ENCODE measurements at places on chromosomes 1 and 21. TPM values are rescaled to one million over a fixed set of nuclear protein-coding genes. Genes with fewer than 3 reads are reported as not detected.

DNA sequence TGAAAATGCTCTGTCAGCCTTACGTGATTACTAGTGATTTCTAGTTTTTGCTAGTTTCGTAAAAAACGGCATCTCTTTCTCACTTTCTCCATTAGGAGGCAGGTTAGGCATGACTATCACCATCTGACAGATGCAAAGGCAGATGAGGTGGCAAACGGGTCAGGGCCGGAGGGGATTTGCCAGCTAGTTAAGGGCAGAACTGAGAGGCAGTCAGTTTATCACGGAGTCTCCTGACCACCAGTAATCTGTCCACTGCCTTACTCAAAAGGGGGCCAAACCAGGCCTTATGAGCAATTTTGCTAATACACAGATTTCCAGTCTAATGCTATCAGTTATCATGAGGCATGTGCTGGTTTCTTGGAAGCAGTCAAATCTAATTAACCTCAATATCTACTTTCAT lies 159.3 kb downstream of the TSEN15 start:
- DNase-seq: no peak

GRCh38 chr1:81801651-81802456 lies 1.1 kb downstream of the ADGRL2 start:
- peak; percentile 72 for DNase-seq

Gene B4GALT2
- 58.1 TPM for total RNA-seq

DNA sequence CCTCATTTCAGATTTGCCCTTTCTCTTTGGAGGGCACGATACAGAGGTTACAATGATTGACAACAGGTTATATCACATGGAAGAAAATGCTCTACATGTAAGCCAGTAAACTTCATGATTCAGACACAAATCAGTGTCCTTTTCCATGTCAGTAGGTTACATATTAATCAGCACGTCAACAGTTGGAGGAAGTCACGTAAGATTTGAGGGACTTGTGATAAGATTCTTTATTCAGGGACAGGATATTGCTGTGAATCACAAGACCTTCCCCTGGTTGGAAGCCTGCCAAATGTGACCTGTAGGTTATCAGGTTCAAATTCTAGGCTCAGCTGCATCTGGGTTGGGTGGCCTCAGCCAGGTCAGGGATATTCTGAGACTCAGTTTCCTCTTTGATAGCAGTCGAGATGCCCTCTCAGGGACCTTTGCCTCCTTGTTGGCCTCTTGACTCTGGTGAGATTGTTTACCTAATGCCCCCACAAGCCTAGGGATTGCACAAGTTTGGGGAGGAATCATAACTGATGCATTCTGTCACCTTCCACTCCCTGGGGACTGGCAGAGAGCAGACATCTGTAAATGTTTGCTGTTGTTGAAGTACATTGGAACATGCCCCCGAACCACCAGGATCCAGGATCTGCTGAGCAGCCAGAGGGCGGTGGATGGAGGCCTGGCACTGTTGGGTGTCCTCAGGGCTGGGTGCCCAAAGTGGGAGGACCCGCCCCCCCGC lies 31.9 kb downstream of the SERINC2 start:
- DNase-seq: no peak

Gene CYP4Z1
- total RNA-seq: not detected

DNA sequence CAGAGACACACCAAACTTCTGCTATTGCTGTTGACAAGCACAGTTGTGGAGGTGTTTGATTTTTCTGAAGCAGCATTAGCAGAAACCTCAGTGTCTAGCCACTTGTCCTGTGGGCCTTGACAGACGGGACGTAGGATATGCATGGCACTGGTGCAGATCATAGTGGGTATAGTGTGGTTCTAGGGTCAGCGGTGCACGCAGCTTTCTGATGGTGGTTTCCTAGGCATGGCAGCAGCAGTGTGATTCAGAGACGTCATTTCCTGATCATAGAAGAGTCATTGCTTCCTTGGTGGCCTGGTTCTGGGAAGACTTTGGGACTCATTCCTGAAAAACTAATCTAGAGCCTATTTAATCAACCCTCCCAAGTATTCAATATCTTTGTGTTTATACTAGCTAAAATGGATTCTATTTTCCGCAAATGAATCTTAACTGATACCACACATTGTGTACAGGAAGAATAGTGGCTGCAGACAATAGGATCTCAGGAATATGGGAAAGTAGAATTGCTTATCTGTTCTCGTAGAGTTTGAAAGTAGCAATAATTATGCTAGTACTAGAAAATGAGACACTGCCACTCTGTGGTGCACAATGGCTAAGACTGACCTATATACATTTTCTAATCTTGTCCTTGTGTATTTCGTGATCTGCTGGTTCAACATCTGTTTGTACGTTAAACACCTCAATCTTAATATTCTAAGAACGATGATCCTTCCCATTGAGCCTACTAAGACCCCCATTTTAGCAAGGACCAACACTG lies 2.8 kb upstream of the USP1 start:
- no peak for DNase-seq

- DNase-seq: peak; percentile 32
Observed at GRCh38 chr1:109379422-109379821, 18.3 kb downstream of the SORT1 start.

Gene AKNAD1
- total RNA-seq: not detected

DNA sequence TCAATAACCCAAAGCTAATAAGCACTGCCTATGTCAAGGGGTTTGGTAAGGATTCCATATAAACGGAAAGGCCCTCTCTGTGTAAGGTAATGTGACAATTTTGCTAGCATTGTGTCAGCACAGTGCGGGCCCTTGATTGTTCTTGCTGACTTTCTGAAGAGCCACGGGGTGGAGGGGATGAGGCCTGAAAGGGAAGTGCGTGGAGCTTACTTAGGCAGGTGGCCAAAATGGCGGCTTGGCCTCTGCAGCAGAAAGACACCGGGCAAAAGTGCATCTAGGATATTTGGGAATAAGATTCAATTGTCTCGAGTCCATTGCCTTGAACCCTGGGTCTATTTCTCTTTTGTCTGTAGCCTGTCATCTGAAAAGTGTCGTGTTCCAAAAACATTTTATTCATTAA lies 114.3 kb downstream of the TGFB2 start:
- DNase-seq: peak; percentile 64

- DNase-seq: peak; percentile 79
Observed at GRCh38 chr1:77347646-77348045, 65.8 kb downstream of the AK5 start.
